ACHN (cell line): ENCODE measurements at places on chromosomes 7 and 10.

DNA sequence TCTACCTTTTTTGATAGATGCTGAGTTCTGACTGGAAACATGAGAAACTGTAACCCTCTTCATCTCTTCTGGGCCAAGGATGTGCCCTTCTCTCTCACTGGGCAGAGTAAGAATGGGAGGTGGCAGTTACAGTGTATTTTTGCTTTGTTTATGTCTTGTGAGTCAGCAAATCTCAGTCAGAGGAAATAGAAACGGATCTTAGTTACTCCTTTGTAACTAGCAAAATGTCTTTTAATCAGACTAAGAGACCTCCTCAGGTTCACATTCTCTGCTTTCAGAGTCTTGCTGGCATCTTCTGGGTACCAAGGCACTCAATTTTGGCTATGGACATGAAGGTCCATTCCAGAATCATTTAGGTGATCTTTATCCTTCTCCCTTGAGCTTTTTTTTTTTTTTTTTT, 70.9 kb downstream of the HHEX start:
- DNase-seq, result no peak

DNA sequence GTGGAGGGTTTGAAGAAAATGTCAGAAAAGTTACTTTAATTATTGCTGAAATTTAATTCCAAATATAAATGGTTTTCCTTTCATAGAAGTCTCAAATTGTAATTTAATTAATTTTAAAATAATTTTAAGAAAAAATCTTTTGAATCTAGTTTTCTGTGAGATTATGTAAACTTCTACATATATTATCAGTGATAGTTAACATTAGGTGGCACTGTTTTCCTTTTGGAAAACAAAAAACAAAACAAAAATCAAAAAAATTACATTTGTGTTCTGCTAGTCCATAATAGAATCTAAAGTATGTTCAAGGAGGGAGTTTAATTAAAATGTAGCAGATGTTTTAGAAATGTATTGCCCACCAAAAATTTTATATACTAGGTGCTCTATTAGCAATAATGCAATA, 1456.7 kb downstream of the REEP3 start:
- no peak for DNase-seq

GRCh38 chr7:26155531-26156375, 3.8 kb downstream of the NFE2L3 start:
- DNase-seq, result peak; percentile 86

DNA sequence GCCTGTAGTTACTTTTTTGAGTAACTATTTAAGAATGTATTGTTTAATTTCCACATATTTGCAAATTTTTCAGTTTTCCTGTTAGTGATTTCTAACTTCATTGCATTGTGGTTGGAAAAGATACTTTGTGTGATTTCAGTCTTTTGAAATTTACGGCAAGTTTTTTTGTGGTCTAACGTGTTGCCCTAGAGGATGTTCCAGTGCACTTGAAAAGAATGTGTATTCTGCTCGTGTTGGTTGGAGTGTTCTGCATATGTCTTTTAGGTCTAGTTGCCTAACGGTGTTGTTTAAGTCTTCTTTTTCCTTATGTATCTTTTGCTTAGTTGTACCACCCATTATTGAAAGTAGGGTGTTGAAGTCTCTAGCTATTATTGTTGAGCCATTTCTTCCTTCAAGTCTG, 59.7 kb downstream of the LCOR start:
- DNase-seq, result no peak

DNA sequence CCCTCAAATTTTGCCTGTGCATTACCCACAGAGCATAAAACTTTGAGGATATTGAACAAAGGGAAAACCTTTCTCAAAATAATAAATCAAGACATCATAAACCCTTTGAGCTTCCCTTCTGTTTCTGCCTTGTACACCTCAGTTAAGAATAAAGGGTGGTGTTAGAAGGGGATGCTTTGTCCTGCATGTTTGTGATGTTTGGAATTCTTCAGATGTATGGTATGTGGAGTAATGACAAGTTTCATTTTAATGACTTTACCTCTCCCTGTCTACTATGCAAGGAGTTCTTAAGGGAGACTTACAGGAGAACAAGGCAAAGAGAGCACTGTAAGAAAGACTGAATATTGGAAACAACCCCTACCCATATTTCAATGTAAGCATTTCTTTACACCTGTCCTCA, 99.2 kb downstream of the HECW1 start:
- DNase-seq, result peak; percentile 22
